ENCODE measurements at places on chromosomes 16 and 17. TPM values are rescaled to one million over a fixed set of nuclear protein-coding genes. Genes with fewer than 3 reads are reported as not detected.

CSF3 gene
- not detected for total RNA-seq

NPEPPS gene
- total RNA-seq, result 108 TPM

GRCh38 chr17:15431196-15431595, 36.2 kb downstream of the CDRT4 start:
- H3K4me1 ChIP-seq, result peaks cover 1% of the 10 kb centered on the region
- DNase-seq, result no peak
- peaks cover 4% of the 10 kb centered on the region for H3K36me3 ChIP-seq
- no peak overlapping the region for H3K27ac ChIP-seq
- no peaks in the 10 kb centered on the region for H3K27me3 ChIP-seq

DNA sequence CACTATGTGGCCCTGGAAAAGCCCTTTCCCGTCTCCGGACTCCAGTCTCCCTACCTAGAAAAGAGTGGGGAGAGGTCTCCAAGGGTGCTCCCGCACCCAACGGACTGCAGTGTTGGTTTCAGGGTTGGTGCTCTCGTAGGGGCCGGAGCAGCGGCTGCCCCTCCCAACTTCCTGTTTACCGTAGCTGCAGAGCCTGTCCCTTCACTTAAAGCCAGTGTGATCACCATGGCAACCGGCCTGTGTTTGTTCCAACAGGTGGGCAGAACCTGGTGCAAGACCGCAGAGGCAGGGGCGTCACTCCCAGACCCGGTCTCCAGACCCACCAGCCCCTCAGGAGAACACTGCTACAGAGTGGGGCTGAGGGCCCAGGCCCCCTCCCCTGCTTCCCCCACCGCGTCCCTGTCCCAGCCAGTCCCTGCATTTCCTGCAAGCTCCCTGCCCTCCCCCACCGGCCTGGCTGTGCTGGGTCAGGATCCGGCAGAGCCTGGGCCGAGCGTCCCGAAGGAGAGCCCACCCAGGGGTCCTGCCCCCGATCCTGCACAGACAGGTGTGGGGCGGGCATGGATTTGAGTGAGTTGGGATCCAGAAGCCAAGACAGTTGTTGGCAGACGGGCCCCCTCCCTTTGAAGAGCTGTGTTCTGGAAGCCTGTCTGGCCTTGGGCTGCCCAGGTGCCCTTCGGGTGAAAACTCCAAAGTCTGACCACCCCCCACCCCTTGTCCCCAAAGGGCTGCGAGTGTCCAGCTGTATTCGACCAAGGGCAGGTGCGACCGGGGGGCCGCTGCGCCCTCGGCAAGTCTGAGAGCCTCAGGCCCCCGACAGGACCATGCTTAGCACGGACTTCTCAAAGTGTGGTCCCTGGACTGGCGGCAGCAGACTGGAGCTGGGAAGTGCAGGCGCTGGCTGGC, 1.5 kb upstream of the BAIAP3 start:
- DNase-seq, result peak; percentile 73
- no peak overlapping the region for H3K27ac ChIP-seq
- H3K4me3 ChIP-seq, result no peak overlapping the region
- peaks cover 13% of the 10 kb centered on the region for H3K4me1 ChIP-seq
- H3K36me3 ChIP-seq, result no peaks in the 10 kb centered on the region

GRCh38 chr16:19808061-19808641, 76.5 kb downstream of the GPRC5B start:
- H3K36me3 ChIP-seq, result no peaks in the 10 kb centered on the region
- H3K27me3 ChIP-seq, result no peaks in the 10 kb centered on the region
- H3K4me1 ChIP-seq, result peaks cover 13% of the 10 kb centered on the region
- DNase-seq, result peak; percentile 9
- H3K4me3 ChIP-seq, result no peak overlapping the region

DNA sequence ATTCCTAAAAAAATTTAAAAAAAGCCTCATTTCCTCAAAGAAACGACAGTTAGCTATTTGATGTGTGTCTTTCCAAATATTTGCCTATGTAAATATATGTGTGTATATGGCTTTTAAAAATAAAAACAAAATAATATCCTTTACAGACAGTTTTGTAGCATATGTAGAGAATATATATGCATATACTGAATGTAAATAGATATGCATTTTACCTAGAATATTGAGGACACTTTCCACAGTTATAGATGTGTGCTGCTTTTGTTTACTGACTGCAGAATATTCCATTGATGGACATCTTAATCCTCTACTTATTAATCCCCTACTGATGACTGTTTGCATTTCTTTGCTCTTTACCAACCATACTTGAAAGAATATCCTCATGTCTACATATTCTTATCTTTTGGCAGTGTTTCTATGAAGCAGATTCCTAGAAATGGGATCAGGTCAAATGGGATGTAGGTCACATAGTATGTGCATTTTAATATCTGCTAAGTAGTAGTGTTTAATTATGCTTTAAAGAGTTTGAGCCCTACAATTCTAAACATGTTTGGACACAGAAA, 3.3 kb downstream of the CCL3L1 start:
- no peak overlapping the region for H3K27ac ChIP-seq
- peaks cover 3% of the 10 kb centered on the region for H3K27me3 ChIP-seq
- no peak for DNase-seq
- no peak overlapping the region for H3K4me3 ChIP-seq

DNA sequence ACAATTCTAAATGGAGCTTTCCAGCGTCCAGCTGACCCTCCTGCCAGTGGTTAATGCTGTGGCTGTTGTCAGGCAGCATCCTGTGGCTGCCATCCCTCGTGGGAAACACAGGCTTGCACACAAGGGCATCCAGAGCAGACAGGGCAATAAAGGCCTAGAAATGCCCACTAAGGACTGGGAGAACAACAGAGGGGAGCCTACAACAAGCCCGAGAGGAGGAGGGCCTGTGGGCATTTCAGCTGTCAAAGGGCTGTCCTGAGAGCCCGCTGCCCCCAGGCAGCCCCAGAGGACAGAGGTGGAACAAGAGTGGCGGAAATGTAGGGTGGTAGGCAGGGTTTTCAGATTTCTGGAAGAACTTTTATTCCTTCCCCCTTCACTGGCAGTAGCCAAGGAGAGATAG, 81.1 kb downstream of the TNRC6C start:
- peak overlapping the region; percentile 3 for H3K27ac ChIP-seq
- peaks cover 21% of the 10 kb centered on the region for H3K4me1 ChIP-seq
- no peak overlapping the region for H3K4me3 ChIP-seq
- H3K27me3 ChIP-seq, result no peaks in the 10 kb centered on the region
- no peak for DNase-seq

- DNase-seq, result no peak
- no peaks in the 10 kb centered on the region for H3K27me3 ChIP-seq
- no peak overlapping the region for H3K27ac ChIP-seq
Observed at GRCh38 chr17:75693500-75694481, 26.7 kb downstream of the SAP30BP start.

DNA sequence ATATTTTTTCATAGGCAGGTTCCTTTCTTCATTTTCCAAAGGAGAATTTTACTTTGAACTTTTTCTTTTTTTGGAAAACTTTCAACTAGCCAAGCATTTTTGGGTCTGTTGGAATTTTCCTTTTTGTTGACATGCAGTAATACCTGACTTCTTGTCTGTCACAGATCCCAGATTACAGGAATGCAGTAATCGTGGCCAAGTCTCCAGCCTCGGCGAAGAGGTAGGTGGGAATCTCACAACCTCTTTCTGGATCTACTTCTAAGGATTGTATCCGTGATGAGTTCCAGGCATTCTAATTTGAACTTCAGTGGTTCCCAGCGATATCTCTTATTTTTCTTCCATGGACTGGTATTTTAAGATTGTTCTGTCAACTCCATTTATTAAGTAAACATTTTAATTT, 31.7 kb downstream of the PRPSAP2 start:
- H3K27me3 ChIP-seq, result no peaks in the 10 kb centered on the region
- DNase-seq, result no peak
- H3K27ac ChIP-seq, result no peak overlapping the region
- H3K4me1 ChIP-seq, result peaks cover 1% of the 10 kb centered on the region
- peaks cover 53% of the 10 kb centered on the region for H3K36me3 ChIP-seq
- no peak overlapping the region for H3K4me3 ChIP-seq

DNA sequence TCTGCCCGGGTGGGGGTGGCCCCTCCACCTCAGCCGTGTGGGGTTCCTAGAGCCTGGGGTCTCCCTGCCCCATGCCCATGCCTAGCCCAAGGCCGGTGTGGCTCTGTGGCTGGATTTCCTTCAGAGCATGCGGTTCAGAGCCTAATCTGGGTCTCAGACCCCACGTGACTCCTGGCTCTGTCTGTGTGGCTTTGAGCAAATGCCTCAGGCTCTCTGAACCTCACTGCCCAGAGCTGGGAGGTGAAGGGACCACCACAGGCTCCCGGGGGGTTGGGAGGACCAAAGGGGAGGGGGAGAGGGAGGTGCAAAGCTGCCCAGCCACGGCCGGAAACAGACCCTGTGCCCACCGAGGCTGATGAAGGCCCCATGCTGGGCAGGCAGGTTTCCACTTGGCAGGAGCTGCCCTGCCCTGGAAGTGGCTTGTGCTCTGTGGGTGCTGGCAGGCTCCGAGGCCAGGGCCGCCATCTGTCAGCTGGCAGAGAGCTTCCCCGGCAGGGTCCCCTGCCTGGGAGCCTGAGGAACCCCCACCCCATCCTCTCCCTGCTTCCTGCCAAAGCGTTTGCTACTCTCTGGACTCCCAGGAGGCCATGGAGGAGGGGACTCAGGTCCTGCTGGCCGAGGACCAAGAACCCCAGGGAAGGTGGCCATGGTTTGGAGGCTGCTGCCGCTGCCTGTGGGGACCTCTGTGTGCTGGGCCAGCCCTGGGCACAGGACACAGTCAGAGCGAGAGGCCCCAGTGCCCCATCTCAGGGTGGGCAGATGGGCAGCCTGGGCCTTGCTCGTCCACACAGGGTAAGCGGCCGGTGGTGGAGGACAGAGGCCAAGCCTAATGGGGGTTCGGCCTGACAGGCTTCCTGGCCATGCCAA, 4.0 kb downstream of the CDH15 start:
- H3K4me1 ChIP-seq, result peaks cover 5% of the 10 kb centered on the region
- H3K36me3 ChIP-seq, result no peaks in the 10 kb centered on the region
- no peak for DNase-seq
- H3K27me3 ChIP-seq, result peaks cover 2% of the 10 kb centered on the region

DNA sequence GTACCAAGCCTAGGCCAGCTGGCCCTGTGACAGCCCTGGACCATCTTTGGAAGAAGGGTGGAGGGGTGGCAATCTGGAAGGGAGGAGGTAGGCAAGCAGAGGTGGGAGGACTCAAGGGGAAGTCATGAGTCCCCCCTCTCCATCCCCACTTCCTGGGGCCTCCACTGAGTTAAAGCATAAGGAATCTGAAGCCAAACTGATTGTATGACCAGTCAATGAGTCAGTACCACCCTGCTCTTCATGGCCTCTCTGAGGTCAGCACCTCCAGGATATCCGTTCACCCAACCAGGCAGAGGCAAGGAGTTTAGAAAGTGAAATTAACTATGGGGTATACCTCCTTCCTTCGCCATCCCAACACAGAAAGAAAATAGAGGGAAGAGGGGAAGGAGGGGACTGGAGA, 272.7 kb downstream of the SOX9 start:
- no peaks in the 10 kb centered on the region for H3K4me1 ChIP-seq
- DNase-seq, result no peak
- no peak overlapping the region for H3K4me3 ChIP-seq
- no peak overlapping the region for H3K27ac ChIP-seq
- no peaks in the 10 kb centered on the region for H3K36me3 ChIP-seq

GRCh38 chr17:14297161-14297851, 3.6 kb upstream of the HS3ST3B1 start:
- no peaks in the 10 kb centered on the region for H3K36me3 ChIP-seq
- H3K4me3 ChIP-seq, result peak overlapping the region; percentile 60
- H3K27me3 ChIP-seq, result peaks cover 45% of the 10 kb centered on the region
- peaks cover 35% of the 10 kb centered on the region for H3K4me1 ChIP-seq

- no peaks in the 10 kb centered on the region for H3K36me3 ChIP-seq
- H3K27me3 ChIP-seq, result no peaks in the 10 kb centered on the region
- no peak overlapping the region for H3K4me3 ChIP-seq
- no peaks in the 10 kb centered on the region for H3K4me1 ChIP-seq
- no peak for DNase-seq
Observed at GRCh38 chr16:70590722-70591415, 55.5 kb upstream of the IL34 start.

DNA sequence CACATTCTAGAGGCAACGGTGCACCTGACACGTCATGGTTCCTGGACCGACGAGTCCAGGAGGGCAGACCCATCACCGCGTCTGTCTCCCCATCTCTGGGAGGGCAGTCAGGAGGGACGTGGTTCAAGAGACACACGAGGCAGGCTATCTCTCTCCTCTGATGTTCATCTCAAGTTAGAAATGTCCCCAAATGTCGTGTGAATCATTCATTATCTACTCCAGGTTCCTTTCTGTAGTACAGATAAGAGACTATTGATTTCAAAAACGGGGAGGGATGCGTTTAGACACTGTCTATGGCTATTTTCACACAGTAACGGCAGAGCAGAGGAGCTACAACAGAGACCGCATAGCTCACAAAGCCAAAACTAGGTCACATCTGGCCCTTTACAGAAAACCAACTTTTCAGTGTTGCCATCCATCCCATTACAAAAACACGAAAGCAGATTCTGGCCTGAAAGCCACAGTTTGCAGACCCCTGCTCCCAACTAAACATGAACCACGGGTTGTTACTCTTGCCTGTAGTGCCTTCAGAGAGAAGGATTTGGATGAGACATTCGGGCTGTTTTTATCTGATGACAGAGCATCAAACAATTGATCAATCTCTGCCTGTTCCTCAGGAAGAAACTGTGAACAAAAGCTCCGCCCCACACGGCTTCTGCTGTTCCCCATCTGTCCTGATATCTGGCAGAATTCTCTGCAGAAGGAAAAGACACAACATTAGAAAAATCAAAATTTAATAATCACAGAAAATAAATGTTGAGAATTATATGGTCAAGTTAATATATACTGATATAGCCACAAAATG, 6.8 kb downstream of the MEAK7 start:
- DNase-seq, result no peak
- H3K27me3 ChIP-seq, result no peaks in the 10 kb centered on the region
- H3K4me1 ChIP-seq, result no peaks in the 10 kb centered on the region
- H3K27ac ChIP-seq, result no peak overlapping the region
- H3K4me3 ChIP-seq, result no peak overlapping the region

DNA sequence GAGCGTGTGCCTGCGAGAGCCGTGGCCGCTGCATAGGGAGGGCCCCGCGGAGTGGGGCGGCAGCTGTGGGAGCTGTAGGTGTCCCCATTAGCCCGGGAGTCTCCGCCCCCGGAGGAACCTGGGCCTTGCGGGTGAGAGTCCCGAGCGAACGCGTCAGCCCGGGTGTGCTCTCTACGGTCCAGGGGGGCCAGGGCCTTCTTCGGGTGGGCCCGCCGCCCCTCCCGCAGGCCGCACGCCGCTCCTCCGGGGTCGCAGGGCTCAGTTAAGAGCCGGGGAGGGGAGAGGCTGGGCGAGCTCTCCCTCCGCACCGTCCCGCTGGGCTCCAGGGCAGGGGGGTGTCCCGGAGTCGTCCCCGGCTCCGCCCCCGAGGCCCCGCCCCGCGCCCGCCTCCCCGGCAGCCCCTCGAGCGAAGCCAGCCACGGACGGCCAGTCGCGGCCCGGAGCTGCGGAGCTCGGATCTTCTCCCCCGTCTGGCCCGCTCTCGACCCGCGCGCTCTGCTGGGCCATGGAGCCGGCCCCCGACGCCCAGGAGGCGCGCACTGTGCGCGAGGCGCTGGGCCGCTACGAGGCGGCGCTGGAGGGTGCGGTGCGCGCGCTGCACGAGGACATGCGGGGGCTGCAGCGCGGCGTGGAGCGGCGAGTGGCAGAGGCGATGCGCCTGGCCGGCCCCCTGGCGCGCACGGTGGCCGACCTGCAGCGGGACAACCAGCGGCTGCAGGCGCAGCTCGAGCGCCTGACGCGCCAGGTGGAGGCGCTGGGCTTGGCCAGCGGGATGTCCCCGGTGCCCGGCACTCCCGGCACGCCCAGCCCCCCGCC, at the start of gene SMTNL2:
TSS of gene SMTNL2 (plus strand) at position 429 of the 816 bp plus-strand sequence. CDS start at position 506, 77 bp downstream.
- peaks cover 6% of the 10 kb centered on the region for H3K4me1 ChIP-seq
- peaks cover 36% of the 10 kb centered on the region for H3K27me3 ChIP-seq
- H3K4me3 ChIP-seq, result peak within 1 kb of the TSS; percentile 56
- no peak within 1 kb of the TSS for H3K27ac ChIP-seq
- H3K36me3 ChIP-seq, result no peaks in the 10 kb centered on the region

All from activated CD8-positive, alpha-beta T cell treated with anti-CD3 and anti-CD28 coated beads for 36 hours (primary cell).